ENCODE measurements at places on chromosomes 1 and 21. TPM values are rescaled to one million over a fixed set of nuclear protein-coding genes. Genes with fewer than 3 reads are reported as not detected.

DNA sequence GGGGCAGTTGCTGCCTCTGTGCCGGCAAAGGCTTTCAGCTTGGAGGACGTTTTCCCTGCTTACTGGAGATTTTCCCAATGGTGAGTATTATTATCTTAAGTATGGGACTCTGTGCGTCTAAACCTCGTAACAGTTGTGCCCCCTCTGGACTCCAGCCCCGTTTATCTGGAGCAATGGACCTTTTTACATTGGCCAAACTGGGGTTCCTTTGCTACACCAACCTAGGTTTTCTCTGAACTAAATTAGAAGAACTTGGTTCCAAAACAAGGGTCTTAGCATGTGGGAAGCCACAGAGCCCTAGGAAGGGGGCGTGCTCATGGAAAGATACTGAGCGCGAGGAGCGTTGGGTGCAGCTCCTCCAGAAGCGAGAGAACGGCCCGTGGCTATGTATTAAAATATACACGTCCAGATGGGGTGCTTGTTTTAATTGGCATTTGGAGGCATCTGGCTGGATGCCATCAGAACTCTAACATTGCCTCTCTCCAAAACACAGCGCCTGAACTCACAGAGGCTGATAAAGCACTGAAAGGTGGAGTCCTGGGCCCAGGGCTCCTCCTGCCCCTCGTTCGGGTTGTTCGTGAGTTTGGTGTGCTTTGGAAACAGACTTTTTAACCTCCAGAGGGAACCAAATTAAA, 28.4 kb downstream of the POFUT2 start:
- DNase-seq: no peak

DNA sequence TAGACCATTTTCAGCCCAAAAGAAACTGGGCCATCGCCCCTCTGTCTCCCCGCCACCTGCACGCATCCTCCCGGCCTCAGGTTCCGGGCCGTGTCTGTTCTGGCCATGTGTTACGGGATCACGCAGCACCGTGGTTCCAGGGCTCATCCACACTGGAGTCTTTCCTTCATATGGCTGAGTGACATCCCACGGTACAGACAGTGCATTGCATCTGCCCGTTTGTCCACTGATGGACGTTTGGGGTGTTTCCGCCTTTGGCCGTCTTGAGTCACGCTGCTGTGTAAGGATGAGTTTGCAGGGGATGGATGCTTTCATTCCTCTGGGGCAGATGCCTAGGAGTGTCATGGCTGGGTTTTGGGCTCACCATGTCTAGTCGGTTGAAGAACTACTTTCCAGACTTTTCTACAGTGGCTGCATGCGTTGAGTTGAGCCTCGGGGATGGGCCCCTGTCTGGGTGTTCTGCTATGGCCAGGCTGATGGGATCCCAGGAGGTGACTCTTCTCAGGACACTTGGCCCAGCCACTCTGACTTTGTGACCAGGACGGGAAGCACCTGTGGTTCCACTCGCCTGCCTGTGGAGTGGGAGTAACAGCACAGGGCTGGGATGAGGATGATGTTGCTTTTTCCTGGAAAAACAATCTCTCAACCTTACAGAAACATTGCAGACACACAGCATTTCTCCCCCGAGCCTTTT, 16.8 kb downstream of the RRP1 start:
- no peak for DNase-seq

DNA sequence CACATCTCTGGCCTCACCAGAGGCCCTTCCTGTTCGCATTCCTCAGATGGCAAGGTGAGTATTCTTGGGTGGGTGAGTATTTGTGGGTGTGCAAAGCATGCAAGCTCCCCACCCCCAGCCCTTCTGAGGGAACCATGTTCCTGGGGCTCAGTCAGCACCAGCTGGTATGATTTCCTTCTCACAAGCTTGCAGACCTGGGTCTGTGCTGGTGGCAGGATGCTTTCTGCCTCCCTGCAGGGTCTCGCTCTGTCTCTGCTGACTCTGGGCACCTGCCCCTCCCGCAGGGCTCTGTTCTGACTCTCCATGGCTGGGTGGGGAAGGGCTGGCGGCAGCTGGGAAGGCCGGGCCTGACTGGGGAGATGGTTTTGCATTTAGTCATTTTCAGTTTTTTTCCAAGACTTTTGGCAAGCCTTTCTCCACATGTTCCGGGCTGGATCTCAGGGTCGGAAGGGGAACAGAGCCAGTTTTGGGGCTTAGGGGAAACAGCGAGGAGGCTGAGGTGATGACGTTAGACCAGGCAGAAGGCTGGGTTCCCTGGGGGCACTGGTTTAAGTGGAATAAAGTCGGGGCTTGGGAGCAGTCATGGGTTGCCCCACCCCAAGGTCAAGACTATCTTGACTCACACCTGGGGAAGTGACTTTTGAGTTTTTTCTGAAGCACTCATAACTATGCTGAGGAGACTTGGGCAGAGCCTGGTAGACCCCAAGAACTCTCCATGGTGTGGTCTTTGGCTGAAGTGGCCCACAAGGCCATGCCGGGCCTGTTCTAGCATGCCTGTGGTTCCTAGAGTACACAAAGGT, 6.2 kb downstream of the RASSF5 start:
- DNase-seq: no peak

GRCh38 chr1:28036431-28036830, 52.0 kb downstream of the EYA3 start:
- no peak for DNase-seq

DNA sequence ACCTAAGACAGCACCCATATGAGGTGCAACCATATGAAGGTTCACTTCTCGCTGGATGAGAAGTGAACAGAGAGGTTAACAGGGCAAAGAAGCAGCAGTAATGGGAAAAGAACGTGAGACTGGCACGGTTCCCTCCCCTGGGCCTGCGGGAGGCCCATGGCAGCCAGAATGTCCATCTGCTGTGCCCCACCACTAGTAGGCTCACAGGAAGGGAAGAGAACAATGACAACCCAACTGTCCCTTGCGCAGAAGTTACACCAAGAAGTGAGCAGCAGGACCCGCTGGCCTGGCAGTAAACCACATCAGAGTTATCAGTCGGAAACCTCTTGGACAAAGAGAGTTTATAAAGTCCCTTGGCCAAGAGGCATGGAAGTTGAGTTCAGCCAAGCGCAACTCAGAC, 11.3 kb downstream of the HIVEP3 start:
- no peak for DNase-seq

- DNase-seq: no peak
These were observed 8.0 kb downstream of the MRPS14 start for GRCh38 chr1:175015243-175015642.

- no peak for DNase-seq
These were observed 18.7 kb upstream of the CSF1 start for GRCh38 chr1:109891930-109892329.

DNA sequence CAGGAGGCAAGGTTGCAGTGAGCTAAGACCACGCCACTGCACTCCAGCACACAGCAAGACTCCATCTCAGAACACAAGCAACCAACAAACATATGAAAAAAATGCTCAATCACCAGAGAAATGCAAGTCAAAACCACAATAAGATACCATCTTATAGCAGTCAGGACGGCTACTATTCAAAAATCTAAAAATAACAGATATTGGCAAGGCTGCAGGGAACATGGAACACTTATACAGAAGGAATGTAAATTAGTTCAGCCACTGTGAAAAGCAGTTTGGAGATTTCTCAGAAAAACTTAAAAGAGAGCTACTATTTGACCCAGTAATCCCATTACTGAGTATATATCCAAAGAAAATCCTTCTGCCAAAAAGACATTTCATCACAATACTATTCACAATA, 27.6 kb upstream of the POGK start:
- DNase-seq: no peak

GRCh38 chr1:2237773-2238172, 9.7 kb downstream of the SKI start:
- DNase-seq: no peak

PARS2 gene
- 3.1 TPM for total RNA-seq

HPCA gene
- not detected for total RNA-seq

SPRR3 gene
- 8,752 TPM for total RNA-seq

TRMT1L gene
- total RNA-seq: 7.9 TPM

Data from esophagus squamous epithelium (tissue), 5 donors.